ENCODE measurements at places on chromosomes 7 and 10. TPM values are rescaled to one million over a fixed set of nuclear protein-coding genes. Genes with fewer than 3 reads are reported as not detected.

Gene FAM25A
- not detected for total RNA-seq

Gene EPHA1
- total RNA-seq, result 0.09 TPM

Gene SYT15B
- total RNA-seq, result not detected

Gene VPS50
- total RNA-seq, result 36.1 TPM

Gene GPR26
- total RNA-seq, result not detected

Gene ITPRIP
- total RNA-seq, result 8.7 TPM

Gene ELMO1
- total RNA-seq, result 0.16 TPM

Gene CPN1
- total RNA-seq, result not detected

Gene CHN2
- total RNA-seq, result 0.09 TPM

Gene THSD7A
- 1.1 TPM for total RNA-seq

Gene PTCD1
- 6.3 TPM for total RNA-seq

Gene EVX1
- total RNA-seq, result not detected

Gene FAM171A1
- total RNA-seq, result 12.4 TPM

Gene HABP2
- total RNA-seq, result not detected

Gene GIMAP4
- not detected for total RNA-seq

Gene PLCE1
- 3.3 TPM for total RNA-seq
